ENCODE measurements at places on chromosomes 2 and 18.

- no peak for DNase-seq
Measured at GRCh38 chr18:933082-933481, 28.4 kb downstream of the ADCYAP1 start.

DNA sequence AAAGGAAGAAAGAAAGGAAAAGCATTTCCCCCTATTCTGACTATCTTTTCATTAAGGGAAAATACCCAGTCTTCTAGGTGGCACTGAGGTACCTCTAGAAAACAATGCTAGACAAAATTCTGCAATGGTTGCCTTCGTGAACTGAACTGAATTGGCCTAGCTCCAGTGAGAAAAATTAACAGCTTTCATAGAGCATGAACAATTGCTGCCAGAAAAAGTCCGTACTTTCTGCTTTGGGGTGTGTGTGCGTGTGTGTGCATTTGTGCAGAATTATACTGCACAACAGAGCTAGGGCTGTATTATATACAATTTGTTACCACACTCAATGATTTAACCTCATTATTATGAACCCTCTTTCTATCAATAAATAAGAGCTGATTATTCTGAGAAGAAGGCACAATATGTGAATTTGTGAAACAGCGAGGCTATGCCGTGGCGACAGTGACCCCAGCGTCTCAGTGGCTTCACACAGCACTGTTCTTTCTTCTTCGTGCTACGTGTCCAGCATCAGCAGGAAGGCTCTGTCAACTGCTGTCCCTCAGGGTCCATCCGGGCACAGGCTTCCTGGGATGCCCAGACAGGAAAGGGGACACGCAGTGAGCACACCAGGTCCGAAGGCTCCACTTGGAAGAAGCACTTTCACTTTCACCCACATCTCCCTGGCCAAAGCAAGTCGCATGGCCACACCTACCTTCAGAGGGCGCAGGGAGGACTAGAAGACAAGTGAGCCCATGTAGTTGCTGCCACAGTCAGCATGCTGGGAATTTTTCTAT is 47.5 kb downstream of the PTGR3 start:
- no peak for DNase-seq

DNA sequence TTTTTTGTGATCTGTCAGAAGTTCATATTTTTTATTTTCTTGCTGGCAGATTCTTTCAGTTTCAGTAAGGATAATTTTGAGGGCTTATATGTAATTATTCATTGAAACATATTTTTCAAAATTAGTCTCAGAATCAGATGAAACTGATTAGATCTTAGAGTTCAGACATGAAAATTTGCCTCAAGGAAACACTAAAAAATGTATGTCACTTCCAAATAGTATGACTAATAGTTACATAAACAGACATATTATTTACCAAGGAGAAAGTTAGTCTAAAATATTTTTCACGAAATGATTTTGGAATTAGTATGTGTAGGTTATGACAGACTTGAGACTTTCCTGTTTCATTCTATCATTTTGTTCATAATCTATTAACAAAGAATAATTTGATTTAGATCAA is 628.6 kb downstream of the CCDC85A start:
- no peak for DNase-seq

- no peak for DNase-seq
Measured at GRCh38 chr2:70995426-70995729, 705 bp upstream of the TEX261 start.

DNA sequence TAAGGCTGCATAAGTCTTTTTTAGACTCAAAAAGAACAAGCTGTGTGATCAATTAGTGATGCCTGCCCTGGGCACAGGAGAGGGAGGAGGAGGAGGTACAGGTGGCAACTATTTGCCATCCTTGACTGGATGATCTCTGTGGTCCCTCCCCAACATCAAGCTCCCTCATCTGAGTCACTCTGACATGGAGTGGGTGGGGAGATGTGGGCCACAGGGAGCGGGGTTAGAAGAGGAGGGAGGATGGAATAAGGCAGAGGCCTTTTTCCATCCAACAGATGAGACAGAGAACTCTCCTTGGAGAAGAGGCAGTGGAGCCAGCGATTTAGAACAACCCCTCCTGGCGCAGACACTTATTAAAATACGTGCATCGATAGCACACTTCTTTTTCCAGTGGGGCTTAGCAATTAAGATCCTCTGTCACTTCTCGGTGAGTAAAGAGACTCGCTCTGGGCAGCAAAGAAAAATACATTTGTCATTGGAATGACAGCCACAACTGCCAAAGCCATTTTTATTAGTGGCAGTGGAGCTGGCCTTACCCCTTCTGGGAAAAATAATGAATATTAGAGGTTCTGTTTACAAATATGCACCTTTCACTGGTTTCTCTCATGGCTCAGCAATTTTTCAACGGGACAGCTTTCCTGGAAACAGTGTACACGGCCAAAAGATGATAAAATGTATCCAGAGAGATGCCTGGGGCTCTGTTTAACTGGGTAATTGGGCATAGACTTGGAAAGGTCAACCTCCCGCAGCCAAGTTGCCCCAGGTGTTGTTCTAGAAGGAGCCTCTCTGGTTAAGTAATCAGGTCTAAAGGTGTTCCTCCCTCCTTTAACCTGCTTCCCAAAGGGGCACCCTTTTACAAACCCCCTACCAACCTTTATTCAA is 238.4 kb upstream of the CXCR4 start:
- DNase-seq = no peak

DNA sequence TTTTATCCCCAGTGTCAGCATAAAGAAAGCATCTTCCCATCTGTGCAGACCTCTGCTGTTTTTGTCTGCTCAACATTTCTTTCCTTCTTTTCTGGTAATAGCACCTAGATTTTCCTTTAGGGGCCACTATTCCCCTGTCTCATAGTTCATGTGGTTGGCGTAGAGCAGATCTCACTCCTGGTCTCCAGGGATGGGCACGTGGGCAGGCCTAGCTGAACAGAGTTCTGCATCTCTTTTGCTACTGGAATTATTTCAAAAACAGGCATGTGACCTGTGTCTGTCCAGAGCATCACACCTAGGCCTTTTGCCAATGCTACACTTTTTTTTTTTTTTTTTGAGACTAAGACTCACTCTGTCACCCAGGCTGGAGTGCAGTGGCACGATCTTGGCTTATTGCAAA is 17.7 kb upstream of the ICOS start:
- no peak for DNase-seq

DNA sequence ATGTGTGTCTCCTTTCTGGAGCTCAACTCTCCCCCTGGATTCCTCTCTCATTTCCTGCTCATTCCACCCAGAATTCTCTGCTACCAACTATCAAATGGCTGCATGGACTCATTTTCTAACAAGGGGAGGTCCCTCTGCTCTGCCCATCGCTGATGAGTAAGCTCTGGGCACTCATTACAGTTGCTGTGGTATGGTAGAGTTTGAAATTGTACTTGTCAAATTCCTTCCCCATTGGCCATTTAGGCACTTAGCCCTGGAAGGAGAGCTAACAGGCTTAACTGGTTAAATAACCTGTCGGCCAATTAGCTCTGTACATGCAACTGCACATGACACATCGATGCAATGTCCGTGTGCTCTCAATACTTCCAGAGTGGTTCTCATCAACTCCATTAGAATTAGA is 20.4 kb downstream of the COL6A3 start:
- no peak for DNase-seq

- no peak for DNase-seq
Measured at GRCh38 chr2:232672588-232672987, 24.5 kb upstream of the GIGYF2 start.

DNA sequence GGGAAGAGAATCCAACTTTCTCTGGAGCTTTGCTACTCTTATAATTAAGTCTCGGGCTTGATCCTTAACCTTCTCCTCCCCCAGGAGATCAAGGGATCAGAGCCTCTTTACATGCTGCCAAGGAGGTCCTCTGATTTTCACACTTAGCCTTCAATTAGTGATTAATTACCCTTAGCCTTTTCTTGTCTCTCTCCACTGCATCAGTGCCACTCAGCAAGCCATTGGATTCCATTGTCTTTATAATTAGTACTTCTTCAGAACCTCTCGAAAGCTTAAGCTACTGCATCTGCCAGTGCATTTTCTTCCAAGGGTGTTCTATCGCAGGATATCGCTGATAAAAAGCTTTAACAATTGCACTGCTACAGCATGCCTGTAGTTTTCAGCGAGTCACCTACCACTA is 477.0 kb upstream of the MEIS1 start:
- DNase-seq = no peak
